ENCODE measurements at places on chromosomes 12 and 14.

- no peak for DNase-seq
These were observed 7.0 kb downstream of the SLC25A29 start for GRCh38 chr14:100299238-100299560.

- no peak for DNase-seq
These were observed 14.4 kb downstream of the ART4 start for GRCh38 chr12:14828892-14829291.

DNA sequence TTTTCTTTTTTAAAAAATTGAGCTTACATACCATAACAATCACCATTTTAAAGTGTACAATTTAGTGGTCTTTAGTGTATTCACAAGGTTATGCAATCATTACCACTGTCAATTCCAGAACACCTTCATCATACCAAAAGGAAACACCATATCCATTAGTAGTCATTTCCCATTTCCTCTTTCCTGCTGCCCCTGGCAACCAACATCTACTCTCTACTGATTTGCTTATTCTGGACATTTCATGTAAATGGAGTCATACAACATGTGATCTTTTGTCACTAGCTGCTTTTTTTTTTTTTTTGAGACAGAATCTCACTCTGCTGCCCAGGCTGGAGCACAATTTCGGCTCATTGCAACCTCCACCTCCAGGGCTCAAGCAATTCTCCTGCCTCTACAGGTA lies 66.8 kb upstream of the CFL2 start:
- DNase-seq = peak; percentile 81

DNA sequence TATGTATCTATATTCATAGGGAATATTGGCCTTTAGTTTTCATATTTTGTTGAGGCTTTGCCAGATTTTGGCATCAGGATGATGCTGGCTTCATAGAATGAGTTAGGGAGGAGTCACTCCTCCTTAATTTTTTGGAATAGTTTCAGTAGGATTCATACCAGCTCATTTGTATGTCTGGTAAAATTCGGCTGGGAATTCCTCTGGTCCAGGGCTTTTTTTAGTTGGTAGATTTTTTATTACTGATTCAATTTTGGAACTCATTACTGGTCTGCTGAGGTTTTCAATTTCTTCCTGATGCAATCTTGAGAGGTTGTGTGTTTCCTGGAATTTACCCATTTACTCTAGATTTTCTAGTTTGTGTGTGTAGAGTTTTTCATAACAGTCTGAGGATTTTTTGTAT lies 175.2 kb downstream of the EPS8 start:
- DNase-seq = peak; percentile 46

DNA sequence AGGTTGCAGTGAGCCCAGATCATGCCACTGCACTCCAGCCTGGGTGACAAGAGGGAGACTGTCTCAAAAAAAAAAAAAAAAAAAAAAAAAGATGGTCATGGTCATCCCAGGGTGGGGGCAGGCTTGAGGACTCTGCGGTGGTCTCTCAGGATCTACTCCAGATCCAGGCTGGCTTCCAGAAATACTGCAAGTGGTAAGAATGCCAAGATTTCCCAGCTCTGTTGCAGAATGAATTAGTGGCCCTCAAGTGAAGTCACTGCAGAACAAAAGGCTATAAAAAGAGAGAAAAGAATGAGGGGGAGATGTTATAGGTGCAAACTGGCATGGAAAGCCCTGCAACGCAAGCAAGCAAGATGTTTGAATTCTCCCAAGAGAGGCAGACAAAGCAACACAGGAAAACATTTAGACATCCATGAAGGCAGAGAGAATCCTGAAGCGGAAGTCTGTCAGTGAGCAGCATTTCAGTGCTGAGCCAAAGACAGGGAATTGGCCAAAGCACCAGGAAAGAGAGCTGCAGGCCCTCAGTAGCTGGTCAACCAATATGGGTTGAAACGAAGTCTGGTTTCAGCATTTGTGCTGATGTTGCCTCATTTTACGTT lies 31.9 kb upstream of the ETFBKMT start:
- DNase-seq = no peak

- DNase-seq = no peak
These were observed 106.0 kb upstream of the SSTR1 start for GRCh38 chr14:38101679-38102078.

GRCh38 chr14:49621114-49621881 lies 699 bp downstream of the MGAT2 start:
- DNase-seq = peak; percentile 59

DNA sequence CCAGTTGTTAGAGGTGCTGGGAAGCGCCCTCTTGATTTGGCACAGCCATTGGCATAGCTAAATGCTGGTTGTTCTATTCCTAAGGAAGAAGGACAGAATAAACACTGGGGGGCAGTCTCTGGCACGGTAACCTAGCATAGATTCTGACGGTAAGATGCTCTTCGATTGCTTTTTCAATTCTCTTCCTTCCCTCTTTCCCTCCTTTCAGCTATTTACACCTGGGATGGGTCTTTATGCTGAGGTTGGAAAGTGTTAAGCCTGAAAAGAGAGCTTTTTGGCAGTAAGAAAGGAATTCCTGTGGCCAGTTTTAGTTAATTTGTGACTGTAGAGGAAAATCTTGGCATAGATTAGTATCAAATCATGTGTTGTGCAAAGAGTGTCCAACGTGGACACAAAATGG lies 162.8 kb downstream of the SNAPC1 start:
- DNase-seq = peak; percentile 28

- DNase-seq = peak; percentile 79
These were observed 9.0 kb downstream of the PLEKHA5 start for GRCh38 chr12:19138551-19138950.

- no peak for DNase-seq
These were observed 753 bp upstream of the DLGAP5 start for GRCh38 chr14:55192054-55192621.

DNA sequence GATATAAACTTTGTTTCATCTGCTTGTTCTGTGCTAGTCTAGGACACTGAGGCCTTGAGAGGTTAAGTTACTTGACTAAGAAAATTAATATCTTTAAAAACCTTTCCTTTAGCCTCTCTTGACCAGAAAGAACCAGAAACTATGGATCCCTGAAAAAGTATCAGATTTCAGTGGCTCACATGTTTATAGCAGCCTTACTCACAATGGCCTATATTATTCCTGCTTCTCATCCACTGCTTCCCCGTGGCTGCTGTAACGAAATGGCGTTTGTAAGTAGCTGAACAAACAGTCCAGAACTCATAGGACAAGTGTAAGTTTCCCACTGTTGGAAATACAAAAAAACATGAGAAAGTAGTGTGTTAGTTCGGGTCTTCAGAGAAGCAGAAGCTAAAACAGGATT lies 3.2 kb upstream of the PYGL start:
- DNase-seq = peak; percentile 28

GRCh38 chr12:124719231-124719630 lies 144.4 kb downstream of the SCARB1 start:
- no peak for DNase-seq

DNA sequence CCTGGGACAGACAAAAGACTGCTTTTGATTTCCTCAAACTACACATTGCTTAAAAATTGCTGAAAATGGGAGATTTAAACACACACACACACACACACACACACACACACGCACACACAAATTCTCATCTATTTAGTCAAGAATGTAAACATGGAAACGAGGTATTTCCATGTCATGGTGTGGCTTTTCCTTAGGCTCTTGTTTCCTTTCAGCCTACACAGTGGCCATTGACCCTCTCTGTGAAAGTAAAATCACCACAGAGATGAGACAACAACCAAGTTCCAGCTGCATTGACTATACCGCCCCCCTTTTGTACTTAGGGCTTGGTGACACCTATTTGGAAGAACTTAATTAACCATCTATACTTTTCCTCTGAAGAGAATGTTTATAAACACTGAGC lies 41.9 kb downstream of the TTC8 start:
- peak; percentile 62 for DNase-seq

- no peak for DNase-seq
These were observed 82.1 kb downstream of the KIF26A start for GRCh38 chr14:104220215-104221070.

- DNase-seq = no peak
These were observed 21.6 kb downstream of the PLCZ1 start for GRCh38 chr12:18716236-18716635.

- DNase-seq = no peak
These were observed 2.2 kb upstream of the FBXO33 start for GRCh38 chr14:39434401-39434800.

GRCh38 chr14:102878174-102878969 lies 44.1 kb upstream of the AMN start:
- no peak for DNase-seq
